Glomerular endothelial cell (primary cell): ENCODE measurements at places on chromosomes 11 and 22. TPM values are rescaled to one million over a fixed set of nuclear protein-coding genes. Genes with fewer than 3 reads are reported as not detected.

MIOX gene
- not detected in 2 replicates for total RNA-seq

MYBPC3 gene
- total RNA-seq = not detected in 2 replicates

DNA sequence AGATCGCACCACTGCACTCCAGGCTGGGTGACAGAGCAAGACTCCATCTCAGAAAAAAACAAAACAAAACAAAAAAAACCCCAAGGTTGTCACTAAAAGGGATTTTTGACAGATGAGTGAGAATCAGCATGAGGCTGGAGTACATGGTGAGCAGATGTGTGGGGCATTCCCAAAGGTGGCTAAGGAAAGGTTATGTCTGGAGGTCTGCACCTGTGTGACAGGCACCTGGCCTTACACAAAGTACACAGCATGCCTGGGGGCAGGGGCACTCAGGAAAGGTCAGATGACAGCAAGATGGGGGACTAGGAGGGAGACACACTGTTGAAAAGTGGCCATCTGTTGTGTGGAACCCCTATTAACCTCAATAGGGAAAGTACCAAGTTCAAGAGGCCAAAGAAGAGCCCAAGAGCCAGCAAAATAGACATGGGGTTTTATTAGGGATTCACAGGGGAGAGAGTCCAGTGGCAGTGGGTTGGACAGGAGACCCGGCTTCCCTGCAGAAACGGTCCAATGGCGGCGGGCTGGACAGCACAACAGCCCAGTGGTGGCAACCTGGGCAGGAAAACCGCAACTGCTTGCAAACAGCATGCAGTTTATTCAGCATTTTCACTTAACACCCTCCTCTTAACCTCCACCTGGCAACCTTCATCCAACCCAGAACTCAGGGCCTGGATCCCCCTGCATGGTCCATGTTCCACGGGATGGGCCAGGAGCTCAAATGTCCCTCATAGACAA lies 101.1 kb downstream of the MICAL2 start:
- no peak for DNase-seq

IFT27 gene
- 16.5 and 21.1 TPM in 2 replicates for total RNA-seq

DNA sequence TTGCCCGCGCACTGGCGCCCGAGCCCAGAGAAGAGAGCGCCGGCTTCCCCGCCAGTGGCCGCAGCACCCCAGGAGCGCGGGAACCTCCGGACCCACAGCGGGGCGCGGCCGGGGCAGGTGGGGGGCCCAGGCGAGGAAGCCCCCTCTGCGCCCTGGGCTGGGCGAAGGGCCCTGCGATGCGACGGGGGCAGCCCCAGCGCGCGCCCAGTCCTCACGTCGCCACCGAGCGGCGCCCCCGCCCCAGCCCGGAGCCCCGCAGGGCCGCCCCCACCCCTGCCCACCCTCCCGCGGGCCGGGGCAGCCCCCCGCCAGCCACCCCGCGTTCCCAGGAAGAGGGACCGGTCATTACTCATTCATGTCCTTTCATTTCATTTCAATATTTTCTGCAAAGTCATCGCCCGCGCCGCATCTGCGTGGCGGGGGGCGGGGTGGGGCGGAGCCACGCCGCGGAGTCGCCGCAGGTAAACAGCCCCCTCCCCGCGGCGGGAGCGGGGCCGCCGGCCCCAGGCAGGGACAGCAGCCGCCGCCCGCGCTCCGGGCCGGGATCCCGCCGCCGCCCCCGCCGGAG lies 673 bp upstream of the PANX2 start:
- DNase-seq = no peak

DNA sequence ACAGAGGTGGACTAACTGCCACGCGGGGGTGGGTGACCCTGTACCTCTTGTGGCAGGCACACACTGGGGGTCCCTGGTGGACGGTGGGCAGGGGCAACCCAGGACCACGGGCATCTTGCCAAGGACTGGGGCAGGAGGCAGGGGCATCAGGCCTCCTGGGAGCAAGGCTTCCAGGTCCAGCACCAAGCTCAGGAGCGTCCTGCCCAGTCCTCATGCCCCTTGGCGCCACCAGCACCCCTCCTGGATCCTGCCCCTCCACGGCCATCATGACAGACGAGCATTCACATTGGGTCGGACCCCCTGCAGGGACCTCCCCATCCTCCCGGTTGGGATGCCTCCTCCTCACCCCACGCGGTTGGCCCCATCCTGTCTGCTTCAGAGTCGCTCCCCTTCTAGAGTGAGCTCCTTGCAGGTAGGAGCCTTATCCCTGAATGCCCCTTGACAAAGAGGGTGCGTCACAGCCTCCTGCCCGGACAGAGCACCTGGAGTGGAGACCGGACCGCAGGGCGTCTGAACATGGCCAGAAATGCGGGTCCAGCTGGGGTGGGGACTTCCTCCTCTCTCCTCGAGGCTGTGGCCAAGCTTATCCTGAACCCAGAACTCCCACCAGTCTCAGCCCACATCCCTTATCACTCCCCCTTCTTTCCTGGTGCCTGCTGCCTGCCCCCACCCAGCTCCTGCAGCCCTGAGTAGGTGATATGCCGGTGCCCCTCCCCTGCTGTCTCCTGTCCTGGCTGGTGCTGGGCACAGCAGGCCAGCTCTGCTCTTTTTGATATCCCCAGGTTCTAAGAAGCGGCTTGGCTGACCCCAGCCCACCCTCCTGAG lies 40.3 kb downstream of the IGF2 start:
- DNase-seq = no peak

DNA sequence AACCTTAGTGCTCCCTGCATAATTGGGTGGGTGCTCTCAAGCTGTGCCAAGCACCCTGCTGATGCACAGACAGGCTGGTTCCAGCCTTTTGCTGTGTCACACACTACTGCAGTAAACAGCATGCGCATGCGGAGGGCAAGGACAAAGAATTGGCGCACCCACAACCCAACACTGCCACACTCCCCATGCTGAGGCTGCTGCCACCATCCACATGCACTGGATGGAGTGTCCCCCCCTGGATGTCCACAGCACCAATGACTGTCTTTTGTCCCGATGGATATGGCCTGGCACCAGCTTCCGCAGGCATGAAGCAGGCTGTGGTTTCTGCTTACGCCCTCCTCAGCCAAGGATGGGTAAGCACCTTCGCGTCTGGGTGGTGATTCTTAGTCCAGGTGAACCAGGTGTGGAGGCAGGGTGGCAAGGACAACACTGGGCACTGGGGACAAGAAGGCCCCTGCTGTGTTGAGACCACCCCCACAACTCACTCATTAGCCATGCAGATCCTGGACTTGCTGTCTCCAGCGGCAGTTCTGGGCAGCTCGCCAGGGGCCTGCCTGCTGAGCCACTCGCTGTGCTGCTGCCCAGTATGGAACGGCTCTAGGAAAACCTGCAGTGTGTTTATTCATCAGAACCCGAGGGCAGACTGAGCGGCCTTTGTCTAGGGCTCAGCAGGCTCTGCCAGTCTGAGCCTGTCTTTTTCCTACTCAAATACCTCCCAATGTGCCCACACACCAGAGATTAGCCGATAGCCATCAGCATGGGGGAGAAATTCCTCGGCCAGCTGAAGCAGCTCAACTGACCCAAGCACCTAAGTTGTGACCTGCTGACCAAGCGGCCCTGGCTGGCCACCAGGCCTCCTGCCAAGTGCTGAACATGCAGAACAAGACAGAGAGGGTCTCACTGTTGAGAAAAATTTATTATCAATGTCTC lies 8.2 kb upstream of the NAP1L4 start:
- DNase-seq = no peak

FIBIN gene
- total RNA-seq = not detected in 2 replicates
